ENCODE measurements at places on chromosomes 1 and 21.
A peak's percentile ranks its signal among the peaks of the same experiment; 100 is the strongest.

- no peak for DNase-seq
These were observed 33.1 kb downstream of the LRRC71 start for GRCh38 chr1:156953571-156953970.

DNA sequence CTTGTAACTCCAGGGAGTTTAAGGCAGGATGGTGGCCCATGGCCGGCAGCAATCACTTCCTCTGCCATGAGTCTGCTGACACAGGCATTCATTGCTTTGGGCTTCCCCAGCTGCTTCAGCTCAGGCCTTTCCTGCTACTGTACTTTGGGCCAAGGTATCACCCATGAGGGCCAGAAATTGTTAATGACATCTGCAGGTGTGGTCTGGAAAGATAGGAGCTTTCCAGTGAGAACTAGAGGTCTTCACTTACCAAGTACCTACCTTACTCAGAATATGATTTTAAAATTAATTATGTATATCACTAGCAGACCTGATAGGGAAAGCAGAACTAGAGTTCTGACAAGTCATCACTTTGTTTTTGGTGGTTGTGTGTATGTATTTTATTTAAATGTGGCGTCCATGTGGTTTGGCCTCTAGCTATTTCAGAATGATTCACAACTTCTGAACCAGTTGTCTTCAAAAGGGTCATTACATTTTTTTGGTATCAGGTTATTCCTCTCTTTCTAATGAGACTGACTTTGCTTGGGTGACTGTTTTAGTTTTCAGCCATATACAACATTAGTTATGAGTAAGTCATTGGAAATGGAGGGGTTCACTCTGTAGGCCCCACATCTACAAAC lies 2.7 kb downstream of the RGL1 start:
- no peak for DNase-seq

DNA sequence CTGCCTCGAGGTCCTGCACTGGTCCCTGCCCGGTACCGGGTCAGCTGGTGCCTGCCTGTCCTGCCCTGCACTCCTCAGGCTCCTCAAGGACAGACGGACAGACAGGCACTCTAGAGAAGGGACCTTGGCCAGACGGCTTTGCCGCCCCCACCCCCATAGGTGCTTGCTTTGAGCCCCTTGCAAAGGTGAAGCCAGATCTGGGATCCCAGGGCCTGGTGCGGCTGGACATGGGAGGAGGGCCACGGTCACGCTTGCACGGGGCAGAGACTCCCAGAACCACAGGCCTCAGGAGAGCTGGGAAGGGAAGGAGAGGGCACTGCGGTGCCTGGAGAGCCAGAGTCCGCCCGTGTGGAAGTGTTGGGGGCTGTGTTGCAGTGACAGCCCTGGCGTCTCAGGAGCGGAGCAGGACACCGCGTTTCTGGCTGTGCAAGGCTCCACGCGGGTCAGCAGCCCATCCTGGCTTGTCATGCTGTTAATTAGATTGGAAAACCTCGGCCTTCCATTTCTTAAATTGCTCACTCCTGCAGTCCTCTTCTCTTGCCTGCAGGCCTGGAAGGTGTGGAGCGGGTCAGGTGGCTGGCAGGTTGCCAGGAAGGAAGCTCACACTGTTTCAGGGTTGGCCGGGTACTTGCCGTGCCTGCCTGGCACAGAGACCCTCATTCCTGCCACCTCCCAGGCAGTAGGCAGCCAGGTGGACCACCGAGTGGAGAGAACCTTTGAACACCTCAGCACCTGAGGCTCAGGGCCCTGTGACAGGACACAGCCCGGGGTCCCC lies 16.3 kb downstream of the COL18A1 start:
- no peak for DNase-seq

GRCh38 chr1:156260896-156261295 lies 13.0 kb upstream of the PAQR6 start:
- no peak for DNase-seq

- no peak for DNase-seq
These were observed 1695.3 kb downstream of the BRINP3 start for GRCh38 chr1:188782220-188782841.

DNA sequence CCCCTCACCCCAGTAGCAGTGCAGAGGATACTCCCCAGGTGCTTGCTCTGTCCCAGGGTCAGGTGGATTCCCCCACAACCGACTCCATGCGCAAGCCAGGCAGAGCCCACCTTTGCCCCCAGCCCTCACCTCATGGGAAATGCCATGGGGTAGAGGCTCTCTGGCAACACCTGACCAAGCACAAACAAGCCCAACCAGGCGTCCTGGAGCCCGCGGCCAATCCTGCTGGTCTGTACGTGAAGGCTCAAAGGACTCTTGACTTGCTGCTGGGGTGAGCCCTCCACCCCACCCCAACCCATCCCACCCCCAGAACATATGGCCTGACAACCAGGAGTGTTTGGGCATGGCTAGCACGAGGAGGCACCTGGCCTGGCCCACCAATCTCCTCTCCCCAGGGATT lies 1.8 kb downstream of the ADGRB2 start:
- no peak for DNase-seq

DNA sequence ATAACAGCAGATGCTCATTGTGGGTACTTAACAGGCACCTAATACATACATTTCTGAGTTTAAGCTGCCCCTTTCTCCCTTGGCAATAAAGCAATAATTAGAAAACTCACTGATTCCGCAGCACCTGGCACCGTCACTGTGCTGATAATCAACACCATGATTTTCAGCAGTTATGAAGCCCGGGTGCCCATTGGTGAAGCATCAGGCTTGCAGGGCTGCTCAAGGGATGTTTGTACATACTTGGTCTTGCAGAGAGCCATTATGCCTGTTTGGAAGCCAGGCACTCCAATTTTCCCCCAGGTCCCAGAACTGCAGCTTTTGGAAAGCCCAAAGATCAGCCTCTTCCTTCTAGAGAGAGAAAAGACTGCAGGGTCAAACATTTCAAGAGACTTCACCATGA lies 44.3 kb downstream of the OLIG1 start:
- DNase-seq = no peak

- DNase-seq = no peak
These were observed 30.1 kb downstream of the RHEX start for GRCh38 chr1:206082831-206083695.

DNA sequence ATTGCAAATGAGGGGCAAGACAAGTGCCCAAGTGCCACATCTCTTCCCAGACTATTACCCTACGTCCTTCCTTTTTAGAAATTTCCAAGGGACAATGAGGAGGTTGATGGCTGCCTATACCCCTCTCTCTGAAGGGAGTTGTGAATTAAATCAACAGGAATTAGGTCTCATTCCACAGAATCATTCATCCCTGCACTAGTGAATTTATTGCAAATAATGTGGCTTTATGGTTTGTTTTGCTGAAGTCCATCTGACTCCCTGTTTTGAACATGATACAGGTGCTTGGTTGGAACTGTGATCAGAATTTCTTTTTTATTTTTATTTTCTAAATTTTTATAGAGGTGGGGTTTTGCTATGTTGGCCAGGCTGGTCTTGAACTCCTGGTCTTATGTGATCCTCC lies 34.3 kb upstream of the THEM4 start:
- no peak for DNase-seq

- DNase-seq = peak; percentile 71
These were observed 107.3 kb upstream of the RUNX3 start for GRCh38 chr1:25037174-25038074.

DNA sequence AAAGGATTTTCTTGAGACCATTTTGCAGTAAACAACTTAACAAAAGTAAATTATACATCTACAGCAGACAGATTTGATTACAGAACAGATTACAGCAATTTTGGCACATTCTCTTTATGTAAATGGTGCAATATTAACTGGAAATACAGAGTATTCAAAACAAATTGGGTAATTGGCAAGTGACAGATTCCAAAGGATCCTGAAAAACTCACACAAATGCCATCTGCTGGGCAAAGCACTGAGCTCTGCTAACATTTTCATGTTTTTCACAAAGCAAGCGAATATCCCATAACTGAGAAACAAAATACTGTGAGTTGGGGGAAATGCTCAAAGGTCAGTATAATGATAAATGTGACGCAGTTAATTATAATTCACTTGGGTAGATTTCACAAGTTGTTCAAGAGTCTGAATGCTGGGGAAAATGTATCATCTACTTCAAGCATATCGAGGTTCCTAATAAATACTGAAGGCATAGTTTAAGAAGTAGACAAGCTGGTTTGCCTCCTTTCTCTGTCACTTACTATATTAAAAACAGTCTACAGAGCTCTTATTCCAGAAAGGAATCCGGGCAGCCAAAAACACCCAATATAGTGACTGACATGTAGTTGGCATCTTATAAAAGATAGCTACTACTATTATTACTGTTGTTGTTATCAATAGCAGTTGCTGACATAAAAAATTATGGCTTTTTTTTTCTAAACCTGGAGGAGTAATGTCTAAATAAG lies 75.8 kb upstream of the SDC3 start:
- DNase-seq = no peak

GRCh38 chr1:234235434-234235881 lies 137.8 kb upstream of the COA6 start:
- no peak for DNase-seq

DNA sequence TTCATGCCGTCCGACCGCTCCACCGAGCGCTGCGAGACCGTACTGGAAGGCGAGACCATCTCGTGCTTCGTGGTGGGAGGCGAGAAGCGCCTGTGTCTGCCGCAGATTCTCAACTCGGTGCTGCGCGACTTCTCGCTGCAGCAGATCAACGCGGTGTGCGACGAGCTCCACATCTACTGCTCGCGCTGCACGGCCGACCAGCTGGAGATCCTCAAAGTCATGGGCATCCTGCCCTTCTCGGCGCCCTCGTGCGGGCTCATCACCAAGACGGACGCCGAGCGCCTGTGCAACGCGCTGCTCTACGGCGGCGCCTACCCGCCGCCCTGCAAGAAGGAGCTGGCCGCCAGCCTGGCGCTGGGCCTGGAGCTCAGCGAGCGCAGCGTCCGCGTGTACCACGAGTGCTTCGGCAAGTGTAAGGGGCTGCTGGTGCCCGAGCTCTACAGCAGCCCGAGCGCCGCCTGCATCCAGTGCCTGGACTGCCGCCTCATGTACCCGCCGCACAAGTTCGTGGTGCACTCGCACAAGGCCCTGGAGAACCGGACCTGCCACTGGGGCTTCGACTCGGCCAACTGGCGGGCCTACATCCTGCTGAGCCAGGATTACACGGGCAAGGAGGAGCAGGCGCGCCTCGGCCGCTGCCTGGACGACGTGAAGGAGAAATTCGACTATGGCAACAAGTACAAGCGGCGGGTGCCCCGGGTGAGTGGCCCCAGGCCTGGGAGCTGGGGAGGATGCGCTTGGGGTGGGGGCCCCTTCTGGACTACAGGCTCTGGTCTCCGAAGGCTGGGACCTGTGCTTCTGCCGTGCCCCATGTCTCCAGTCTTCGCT lies 1.1 kb downstream of the SKI start:
- peak; percentile 60 for DNase-seq

GRCh38 chr1:43822040-43822690 lies 111.4 kb upstream of the ARTN start:
- no peak for DNase-seq

DNA sequence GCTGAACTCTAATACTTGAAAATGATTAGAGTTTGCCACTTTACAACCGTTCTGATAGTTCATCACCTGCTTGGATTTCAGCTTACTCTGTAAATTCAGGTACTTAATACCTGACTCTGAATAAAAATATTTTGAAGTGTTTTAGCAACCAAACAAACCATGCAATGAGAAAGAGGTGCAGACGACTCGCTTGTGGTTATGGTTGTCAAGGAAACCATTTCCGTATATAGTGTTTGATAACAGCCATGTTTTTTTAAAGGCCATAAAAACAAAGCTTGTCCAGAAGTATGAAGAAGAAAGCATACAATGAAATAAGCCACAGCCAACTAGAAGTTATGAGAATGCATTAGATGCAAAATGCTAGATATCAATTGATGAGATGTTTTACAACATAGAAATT lies 167.2 kb upstream of the HMCN1 start:
- peak; percentile 37 for DNase-seq

- no peak for DNase-seq
These were observed 596.6 kb downstream of the PTPRU start for GRCh38 chr1:29832936-29833335.

DNA sequence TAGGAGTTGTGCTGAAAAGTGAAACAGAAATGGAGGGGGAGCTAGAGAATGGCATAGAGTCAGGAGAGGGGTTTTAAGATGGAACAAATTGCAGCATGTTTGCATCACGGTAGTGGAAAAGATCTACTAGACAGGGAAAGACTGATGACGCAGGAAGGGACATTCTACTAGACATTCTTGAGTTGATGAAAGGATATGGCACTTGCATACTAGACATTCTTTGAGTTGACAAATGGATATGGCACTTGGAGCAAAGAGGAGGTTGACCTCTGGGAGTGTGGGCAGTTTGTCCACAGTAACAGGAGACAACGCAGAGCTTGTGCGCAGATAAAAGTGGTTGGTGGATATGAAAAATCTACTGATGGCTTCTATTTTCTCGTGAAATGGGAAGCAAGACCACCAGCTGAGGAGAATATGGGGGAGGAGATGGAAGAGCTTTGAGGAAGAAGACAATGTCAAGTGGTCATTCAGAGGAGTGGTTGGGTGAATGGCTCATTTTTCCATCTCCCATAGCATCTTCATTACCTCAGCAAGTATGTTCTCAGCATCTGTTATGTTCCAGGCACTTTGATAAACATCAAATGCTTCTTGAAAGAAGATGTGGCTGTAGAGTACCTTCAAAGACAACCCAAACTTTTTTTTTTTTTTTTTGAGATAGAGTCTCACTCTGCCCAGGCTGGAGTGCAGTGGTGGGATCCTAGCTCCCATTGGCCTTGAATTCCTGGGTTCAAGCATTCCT lies 2.4 kb upstream of the CTPS1 start:
- no peak for DNase-seq

DNA sequence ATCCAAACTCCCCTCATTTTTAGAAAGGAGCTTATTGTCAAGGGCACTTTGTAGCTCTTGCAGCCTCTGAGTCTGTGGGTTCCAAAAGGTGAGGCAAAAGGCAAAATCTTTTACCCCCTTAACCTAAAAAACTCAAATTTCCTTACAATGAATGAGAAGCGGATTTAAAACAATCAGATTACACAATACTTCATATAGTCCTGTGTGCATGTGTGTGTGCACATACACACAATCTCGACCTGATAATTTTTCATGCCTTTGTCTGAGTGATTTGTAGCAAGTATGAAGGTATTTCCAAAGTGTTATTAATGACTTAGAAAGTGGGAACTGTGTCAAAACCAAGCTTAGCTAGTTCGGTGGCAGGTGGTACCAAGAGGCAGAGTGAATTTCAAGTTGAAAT lies 42.9 kb downstream of the GRIK1 start:
- DNase-seq = no peak

Measured in activated naive CD4-positive, alpha-beta T cell treated with Interleukin-2 at 50 U/mL for 16 hours (primary cell).